ENCODE measurements at places on chromosomes 4 and X.

DNA sequence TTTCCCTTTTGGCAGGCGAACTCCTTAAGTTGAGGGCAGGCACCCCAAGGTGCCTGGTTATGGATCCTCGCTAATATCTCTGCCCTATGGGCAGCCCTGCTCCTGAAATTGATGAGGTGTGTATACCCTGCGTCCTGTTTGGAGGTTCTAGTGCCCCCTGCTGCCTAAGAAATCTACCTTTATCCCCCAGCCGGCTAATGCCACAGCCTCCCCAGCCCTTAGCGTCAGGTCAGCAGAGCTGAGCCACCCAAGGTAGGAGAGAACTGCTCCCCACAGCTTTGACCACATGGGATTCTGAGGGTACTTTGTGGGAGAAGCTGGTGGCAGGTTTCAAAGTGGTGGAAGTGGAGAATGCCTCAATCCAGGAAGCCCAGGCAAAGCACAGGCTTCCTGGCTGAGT is 50.8 kb downstream of the ANAPC4 start:
- DNase-seq, result no peak

- no peak for DNase-seq
Observed at GRCh38 chr4:125350470-125351135, 35.8 kb downstream of the FAT4 start.

DNA sequence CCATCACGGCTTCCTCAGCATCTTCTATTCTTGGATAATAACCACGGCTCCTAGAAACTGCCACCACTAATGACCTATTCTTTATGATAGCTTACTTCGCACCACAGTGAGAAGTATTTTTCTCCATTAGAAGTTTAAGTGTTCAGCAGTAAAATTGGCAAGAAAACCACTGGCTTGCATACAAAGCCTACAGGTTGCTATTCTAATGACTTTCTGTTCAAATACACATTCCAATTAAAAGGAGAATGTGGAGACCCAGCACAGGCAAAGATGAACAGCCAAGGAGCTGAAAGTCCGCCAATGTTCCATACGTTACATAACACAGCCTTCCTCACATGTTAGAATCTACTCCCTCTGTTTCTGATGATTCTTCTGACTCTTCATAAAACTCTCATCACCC is 875.0 kb upstream of the PRKX start:
- DNase-seq, result no peak

DNA sequence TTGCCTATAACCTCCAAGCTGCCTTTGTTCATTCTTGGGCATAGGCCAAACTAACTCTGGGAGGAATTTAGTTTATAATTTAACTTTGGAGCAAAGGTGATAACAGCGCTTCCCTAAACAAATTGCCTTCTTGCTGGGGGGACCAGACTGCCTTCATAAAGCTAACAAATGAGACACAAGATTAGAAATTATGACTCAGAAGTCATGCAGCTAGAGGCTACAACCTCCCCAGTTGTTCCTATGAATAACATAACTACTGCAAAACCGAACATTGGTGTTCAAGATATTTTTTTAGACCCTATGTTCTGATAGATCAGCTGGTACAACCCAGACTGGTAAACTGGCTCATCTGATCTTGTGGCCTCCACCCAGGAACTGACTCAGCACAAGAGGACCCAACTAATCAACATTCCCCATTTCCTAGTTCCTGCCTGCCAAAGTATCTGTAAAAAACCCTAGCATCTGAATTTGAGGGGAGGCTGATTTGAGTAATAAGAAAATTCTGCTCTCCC is 22.0 kb upstream of the TMPRSS11B start:
- DNase-seq, result no peak

GRCh38 chrX:16772460-16772859 is 13.8 kb upstream of the TXLNG start:
- no peak for DNase-seq

- DNase-seq, result no peak
Observed at GRCh38 chr4:159983082-159983481, 880.2 kb downstream of the RAPGEF2 start.

GRCh38 chr4:112853662-112854256 is 195.7 kb upstream of the ANK2 start:
- no peak for DNase-seq

DNA sequence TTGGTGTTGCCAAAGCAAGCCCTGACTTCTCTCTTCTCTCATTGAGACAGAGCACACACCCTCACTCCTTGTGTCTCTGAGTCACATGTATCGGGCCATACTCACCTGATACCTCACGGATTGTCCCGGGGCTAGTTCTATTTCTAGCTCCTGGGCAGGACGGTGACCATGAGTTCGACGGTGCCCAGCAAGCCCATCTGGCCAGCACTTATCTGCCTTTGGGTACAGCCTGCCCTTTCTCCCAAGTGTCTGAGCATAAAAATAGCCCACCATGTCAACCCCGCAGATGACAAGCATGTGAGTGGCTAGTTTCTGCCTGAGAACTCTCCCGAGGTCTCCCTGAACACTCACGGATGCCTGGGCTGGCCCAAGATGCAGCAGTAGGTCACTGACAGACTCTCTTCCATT is 158.5 kb downstream of the DHRSX start:
- no peak for DNase-seq

- DNase-seq, result peak; percentile 70
Observed at GRCh38 chrX:22686138-22686541, 313.6 kb upstream of the DDX53 start.

DNA sequence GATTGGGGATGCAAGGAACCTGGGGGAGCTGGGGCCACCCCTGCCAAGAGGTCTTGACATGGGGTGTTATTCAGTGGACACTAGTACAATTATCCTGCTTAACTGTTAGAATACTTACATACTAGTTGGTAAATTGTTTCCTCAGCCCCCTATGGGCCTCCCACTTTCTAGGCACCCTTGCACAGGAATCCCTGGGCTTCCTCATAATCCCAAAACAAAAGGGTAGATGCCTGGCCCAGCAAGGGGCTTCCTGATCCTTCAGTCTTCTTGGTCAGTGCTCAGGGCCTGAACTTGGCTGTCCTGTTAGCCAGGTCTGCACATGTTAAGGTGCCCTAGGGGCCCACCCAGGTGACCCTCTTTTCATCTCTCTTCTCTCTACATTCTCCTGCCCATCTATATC is 48.7 kb upstream of the MSX1 start:
- no peak for DNase-seq

DNA sequence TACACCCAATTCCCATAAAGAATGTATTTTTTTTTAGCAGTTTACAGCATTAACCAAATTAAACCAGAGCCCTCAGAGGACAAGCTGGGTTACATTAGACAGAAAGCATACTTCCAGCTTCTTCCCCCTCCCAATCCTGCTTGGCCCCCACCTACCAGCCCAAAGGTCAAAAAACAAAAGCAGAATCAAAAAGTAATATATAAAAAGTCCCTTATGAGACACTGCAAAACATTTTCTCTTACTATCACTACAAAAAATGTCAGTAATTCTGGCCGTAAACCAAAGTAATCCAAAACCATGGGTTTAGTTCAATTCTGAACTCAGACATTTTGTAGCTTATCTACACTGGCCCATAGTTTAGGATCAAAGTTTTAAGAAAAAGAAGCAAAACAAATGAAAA is 38.0 kb downstream of the APBB2 start:
- DNase-seq, result no peak

GRCh38 chr4:183635741-183636140 is 23.2 kb downstream of the RWDD4 start:
- DNase-seq, result no peak

GRCh38 chr4:7367864-7368277 is 66.9 kb downstream of the PSAPL1 start:
- DNase-seq, result no peak
